Activated CD8-positive, alpha-beta memory T cell treated with anti-CD3 and anti-CD28 coated beads, Interleukin-2, amount 10 ng/mL, durations not matched to agents 7 days and 5 days (primary cell): ENCODE measurements at places on chromosomes 4 and X. TPM values are rescaled to one million over a fixed set of nuclear protein-coding genes. Genes with fewer than 3 reads are reported as not detected.

GRPR gene
- total RNA-seq, result not detected

- no peak for DNase-seq
- H3K4me3 ChIP-seq, result no peak overlapping the region
- H3K27ac ChIP-seq, result no peak overlapping the region
- H3K27me3 ChIP-seq, result peaks cover 44% of the 10 kb centered on the region
These were observed 10.4 kb upstream of the PDGFRA start for GRCh38 chr4:54218736-54219135.

UGT2A1 gene
- not detected for total RNA-seq

DNA sequence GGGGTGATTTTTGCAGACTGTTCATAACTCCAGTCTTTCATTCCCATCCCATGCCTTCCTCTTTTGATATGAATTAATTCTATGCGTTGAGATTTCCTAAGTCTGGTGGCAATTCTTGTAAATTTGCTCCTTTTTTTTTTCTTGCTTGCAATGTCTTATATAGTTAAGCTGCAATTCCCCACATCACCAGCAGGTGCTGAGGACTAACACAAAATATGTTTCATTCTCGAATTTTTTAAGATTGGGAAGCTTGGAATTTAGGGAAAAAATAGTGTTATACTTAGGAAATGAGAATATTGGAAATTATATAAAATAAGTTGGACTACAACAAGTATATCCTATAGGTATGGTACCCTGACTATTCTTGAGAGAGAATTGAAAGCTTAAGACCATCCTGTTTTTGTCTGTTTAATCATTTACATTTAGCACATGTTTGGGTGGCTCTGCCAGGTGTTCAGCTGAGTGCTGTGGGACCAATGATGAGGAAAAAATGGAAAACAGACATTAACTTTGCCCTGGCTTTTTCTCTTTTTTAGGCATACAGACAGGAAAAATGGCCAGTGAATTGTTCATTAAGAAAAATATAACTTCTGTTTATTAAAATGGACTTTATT, 30.2 kb downstream of the AFF2 start:
- H3K36me3 ChIP-seq, result no peaks in the 10 kb centered on the region
- no peak for DNase-seq
- no peaks in the 10 kb centered on the region for H3K27me3 ChIP-seq
- H3K4me1 ChIP-seq, result no peaks in the 10 kb centered on the region

DNA sequence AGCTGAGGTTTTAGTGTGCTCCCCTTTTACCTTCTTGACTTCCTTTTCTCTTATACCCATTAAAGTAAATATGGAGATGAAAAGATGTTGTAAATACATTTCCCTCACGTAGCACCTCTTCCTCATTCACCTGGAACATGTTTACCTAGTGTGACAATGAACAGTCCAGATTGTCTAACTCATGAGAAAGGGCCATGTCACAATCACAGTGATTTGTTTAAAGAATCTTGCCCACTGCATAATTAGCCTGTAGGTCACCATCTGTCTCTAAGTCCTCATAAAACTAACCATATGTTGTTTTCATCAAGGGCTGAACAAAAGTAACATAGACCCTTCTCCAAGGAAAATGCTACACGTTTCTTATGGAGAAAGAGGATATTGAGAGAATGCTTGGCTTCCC, 85.7 kb downstream of the TSPAN5 start:
- no peak overlapping the region for H3K4me3 ChIP-seq
- peaks cover 6% of the 10 kb centered on the region for H3K4me1 ChIP-seq
- no peak overlapping the region for H3K27ac ChIP-seq
- peaks cover 20% of the 10 kb centered on the region for H3K36me3 ChIP-seq

DNA sequence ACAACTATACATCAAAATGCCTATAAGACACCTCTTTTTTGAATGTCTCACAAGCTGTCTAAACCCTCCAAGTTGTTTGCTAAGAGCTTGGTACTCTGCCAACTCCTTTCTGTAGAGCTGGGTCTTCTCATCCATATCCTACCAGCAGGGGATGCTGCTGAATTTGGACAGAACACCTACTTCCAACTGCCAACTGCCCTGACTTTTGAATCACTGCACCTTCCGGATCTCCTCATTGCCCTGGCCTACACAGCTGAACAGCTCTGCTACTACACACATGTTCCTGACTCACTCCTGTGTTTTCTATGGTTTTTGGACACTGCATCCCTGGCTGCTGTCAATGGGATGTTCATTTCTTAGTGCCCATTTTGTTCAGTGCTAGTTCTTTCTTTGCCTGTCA, 18.7 kb downstream of the FAM184B start:
- no peaks in the 10 kb centered on the region for H3K36me3 ChIP-seq
- no peak overlapping the region for H3K27ac ChIP-seq
- no peak for DNase-seq
- no peak overlapping the region for H3K4me3 ChIP-seq
- peaks cover 6% of the 10 kb centered on the region for H3K27me3 ChIP-seq

GRCh38 chrX:19086102-19086772, 36.0 kb downstream of the ADGRG2 start:
- H3K4me3 ChIP-seq, result no peak overlapping the region
- H3K27ac ChIP-seq, result no peak overlapping the region
- no peak for DNase-seq
- no peaks in the 10 kb centered on the region for H3K4me1 ChIP-seq
- H3K36me3 ChIP-seq, result peaks cover 1% of the 10 kb centered on the region

GRCh38 chrX:39667191-39667590, 430.6 kb downstream of the BCOR start:
- DNase-seq, result no peak
- H3K27me3 ChIP-seq, result no peaks in the 10 kb centered on the region
- H3K4me3 ChIP-seq, result no peak overlapping the region

GRCh38 chrX:134753718-134754008, 95.4 kb upstream of the PLAC1 start:
- no peaks in the 10 kb centered on the region for H3K36me3 ChIP-seq
- H3K4me3 ChIP-seq, result no peak overlapping the region
- no peaks in the 10 kb centered on the region for H3K4me1 ChIP-seq
- no peak for DNase-seq
- peaks cover 9% of the 10 kb centered on the region for H3K27me3 ChIP-seq

ODAPH gene
- total RNA-seq, result 0.41 TPM
